ENCODE measurements at places on chromosomes 4 and X.

DNA sequence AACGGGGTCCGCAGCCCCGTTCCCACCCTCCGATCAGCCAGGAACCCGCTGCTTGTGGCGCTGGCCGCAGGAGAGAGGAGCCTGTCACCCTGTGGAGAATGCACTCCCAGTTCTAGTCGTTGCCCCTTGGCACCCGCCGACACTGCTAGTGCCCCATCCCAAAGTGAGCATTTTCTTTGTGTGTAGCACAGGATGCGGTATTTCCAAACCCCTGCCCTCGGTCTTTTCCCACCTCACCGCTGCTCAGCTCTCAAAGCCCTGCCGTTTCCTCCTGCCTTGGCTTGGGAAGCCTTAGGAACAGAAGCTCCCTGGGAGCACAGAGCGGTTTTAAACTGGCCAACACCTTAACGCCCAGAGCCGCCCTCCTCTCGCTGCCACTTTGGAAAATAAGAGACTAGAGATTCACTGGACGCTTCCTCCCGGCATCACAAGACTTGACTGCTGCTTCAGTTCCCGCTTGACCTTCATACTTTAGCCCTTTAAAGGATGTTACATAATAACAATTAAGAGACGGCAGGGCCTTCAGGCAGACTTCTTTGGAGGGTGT, 772 bp downstream of the CYP4V2 start:
- peak; percentile 59 for DNase-seq

- DNase-seq, result no peak
Measured at GRCh38 chrX:122113376-122113775, 1066.0 kb downstream of the GLUD2 start.

- DNase-seq, result no peak
Measured at GRCh38 chr4:38967260-38968095, 64.7 kb downstream of the TMEM156 start.

DNA sequence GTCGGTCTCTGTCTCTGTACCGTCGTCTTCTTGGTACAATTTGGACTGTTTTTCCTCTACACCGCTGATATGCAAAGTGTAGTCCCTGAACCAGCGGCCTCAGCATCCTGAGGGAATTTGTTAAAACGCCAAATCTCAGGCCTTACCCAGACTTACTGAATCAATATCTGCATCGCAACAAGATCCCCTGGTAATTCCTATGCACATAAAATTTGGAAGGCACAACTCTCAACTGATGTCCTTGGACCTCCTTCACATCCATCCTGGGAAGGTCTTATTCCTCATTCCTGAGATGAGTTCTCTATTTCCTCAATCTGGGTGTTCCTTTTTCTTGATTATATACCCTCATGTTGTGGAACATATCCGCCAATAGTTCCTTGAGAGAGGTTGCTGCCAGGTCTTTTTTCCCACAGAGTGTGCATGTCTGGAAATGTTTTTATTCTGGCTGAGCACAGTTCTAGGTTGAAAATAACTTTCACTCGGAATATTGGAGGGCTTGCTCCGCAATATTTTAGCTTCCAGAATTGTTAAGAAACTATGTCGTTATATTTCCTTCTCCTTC, 738 bp upstream of the HPF1 start:
- no peak for DNase-seq

GRCh38 chrX:120334151-120334550, 22.9 kb upstream of the TMEM255A start:
- no peak for DNase-seq

DNA sequence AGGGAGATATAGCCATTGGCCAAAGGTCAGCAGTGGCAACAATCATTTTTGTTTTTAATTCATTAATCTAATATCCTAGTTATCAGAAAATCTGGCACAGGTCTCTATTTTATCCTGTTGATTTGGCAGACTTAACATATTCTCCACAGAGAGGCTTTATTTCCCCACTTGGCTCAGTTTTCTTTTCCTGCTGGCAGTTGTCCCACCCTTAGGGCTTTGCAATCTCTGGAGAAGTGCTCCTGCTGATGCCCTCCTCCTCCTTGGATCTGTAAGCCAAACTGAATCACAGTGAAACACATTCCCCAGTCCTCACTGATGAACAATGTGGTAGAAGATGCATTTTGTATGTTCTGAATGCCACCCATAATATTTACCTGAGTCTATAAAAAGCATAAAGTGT, 889.7 kb downstream of the PDHA2 start:
- no peak for DNase-seq

DNA sequence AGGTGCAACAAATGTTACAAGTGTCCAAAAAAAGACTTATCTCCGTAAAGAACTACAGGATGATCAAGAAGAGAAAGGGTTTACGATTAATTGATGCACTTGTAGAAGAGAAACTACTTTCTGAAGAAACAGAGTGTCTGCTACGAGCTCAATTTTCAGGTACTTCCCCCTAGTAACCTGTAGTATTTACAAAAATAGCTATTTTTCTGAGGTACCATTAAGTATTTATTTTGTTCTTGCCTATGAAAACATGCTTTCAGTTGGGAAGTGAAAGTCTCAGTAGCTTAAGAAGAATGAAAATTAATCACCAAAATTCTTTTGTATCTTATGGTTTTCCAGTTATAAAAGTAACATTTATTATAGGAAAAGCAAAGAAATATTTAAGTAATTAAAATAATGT, 5.9 kb downstream of the THAP9 start:
- no peak for DNase-seq

GRCh38 chrX:8984231-8984630, 49.7 kb downstream of the FAM9B start:
- DNase-seq, result no peak

- DNase-seq, result no peak
Measured at GRCh38 chr4:15186149-15186548, 183.9 kb downstream of the CPEB2 start.

GRCh38 chr4:183873409-183874185, 31.5 kb upstream of the STOX2 start:
- no peak for DNase-seq

GRCh38 chrX:79107891-79108718, 36.4 kb upstream of the GPR174 start:
- no peak for DNase-seq
